ENCODE measurements at places on chromosomes 4 and X.
A peak's percentile ranks its signal among the peaks of the same experiment; 100 is the strongest.

DNA sequence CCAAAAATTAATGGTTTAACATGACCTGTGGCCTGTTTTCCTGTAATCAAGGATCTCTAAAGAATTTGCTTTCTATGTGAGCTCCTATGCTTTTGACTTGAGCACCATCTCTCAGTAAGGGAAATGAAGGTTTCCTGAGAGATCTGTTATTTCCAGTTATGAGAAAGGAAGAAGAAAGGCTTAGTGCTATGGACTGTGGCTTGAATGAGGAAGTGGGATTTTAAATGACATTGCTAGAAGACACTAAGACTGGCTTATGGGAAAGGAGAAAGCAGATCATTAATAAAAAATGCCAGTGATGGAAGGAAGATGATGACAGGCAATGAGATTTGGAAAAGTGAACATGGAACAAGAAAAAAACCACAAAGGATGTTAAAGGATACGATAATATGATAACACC lies 285.4 kb downstream of the OPHN1 start:
- DNase-seq = no peak

GRCh38 chr4:54497947-54498346 lies 159.8 kb upstream of the KIT start:
- DNase-seq = no peak

GRCh38 chr4:38989487-38989886 lies 42.7 kb downstream of the TMEM156 start:
- no peak for DNase-seq

DNA sequence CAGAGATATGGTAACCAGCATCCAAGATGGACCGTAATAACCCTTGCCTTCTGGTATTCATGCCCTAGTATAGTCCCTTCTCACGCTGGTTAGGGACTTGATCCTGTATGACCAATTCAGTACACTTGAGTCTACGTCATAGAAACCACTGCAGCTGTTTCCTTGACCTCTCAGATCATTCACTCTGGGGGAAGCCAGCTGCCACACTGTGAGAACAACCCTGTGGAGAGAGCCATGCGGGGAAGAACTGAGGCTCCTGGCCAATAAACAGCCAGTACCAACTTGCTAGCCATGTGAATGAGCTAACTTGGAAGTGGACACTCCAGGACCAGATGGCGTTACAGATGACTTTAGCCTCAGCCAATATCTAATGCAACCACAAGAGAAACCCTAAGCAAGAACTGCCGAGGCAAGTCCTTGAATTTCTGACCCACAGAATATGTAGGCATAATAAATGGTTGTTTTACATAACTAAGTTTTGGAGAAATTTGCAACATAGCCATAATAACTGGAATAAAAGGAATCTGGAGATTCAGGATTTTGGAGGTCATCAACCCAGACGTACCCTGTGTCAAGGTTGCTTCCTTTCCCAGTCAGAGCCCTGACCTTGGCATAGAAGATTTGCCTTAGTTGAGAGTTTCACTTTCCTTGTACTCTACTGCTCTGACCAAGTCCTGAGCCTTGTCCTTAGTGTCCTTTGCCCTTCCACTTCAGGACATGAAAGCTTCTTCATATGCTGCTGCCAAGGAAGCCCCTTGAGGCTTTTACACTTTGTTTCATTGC lies 87.3 kb upstream of the ZNF81 start:
- peak; percentile 73 for DNase-seq

DNA sequence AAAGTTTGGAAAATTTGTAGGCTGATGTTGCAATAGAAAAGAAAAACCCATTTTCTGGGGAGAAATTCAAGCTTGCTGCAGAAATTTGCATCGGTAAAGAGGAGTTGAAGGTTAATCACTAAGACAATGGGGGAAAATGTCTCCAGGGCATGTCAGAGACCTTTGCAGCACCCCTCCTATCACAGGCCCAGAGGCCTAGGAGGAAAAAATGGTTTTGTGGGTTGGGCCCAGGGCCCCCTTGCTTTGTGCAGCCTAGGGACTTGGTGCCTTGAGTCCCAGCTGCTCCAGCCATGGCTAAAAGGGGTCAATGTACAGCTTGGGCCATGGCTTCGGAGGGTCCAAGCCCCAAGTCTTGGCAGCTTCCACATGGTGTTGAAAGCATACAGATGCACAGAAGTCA lies 17.8 kb downstream of the TMSB15A start:
- no peak for DNase-seq

DNA sequence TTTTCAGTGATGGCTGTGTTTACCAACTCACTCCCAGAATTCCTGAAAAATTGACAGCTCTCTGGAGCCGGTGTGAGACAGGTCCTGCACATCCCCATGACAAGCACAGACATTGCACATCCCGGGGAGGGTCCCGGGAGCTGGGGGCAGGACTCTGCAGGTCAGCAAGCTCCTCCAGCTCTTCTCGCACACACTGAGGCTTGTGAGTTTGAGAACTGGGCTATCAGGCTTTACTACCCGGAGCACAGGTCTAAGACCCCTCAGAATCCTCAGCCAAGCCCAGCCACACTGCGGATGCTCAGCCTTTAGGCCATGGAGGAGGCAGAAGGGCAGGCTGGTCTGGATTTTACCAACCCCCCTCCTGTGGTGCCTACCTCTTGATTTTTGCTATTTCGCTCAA lies 5.6 kb upstream of the CLDN24 start:
- DNase-seq = no peak

DNA sequence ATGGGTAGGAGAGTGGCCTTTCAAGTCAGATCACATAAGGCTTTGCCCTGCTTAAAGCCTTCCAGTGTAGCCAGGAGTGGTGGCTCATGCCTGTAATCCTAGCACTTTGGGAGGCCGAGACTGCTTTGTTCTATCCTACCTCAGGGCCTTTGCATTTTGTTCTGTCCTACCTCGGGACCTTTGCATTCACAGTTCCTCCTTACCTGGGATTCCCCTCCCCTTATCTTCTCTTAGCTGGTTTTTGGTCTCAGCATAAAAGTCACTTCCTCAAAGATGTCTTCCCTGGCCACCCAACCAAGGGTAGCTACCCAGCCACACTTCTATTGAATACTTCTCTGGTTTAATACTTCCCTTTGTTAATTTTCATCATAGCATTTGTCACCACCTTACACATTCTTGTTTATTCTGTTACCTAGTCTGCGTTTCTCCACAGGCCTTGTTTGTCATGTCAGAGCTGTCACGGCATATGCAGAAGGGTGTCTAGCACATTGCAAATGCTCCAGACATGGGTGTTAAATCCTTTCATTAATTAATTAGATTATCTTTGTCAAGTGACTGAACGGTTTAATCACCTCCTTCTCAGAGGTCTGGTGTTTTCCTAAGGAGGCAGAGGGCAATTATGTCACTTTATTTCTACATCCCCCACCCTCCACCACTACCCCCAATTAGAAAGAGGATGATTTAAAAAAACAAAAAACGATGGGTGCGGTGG lies 11.3 kb upstream of the SETD7 start:
- DNase-seq = no peak

GRCh38 chrX:11666164-11666563 lies 444 bp upstream of the ARHGAP6 start:
- DNase-seq = no peak

GRCh38 chr4:152463562-152463961 lies 72.3 kb downstream of the FBXW7 start:
- no peak for DNase-seq

GRCh38 chrX:47500554-47500953 lies 17.5 kb upstream of the ZNF41 start:
- DNase-seq = no peak

- DNase-seq = no peak
Measured at GRCh38 chrX:14508025-14508690, 21.2 kb upstream of the GLRA2 start.

DNA sequence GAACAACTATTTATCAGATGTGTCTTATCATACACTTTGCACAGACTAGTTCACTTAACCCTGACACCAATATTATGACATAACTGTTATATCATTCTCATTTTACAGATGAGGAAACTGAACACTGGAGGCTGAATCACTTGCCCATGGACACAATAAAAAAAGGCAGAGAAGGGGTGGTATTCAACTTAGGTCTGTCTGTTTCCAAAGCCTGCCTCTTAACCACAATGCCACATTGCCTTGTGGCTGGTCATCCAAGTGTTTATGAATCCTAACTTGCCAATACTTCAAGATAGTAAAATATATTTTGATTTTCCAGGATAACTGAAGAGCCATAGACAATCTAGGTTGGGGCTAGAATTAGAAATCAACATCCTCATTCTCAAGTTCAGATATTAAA lies 327.8 kb downstream of the NR3C2 start:
- DNase-seq = no peak

DNA sequence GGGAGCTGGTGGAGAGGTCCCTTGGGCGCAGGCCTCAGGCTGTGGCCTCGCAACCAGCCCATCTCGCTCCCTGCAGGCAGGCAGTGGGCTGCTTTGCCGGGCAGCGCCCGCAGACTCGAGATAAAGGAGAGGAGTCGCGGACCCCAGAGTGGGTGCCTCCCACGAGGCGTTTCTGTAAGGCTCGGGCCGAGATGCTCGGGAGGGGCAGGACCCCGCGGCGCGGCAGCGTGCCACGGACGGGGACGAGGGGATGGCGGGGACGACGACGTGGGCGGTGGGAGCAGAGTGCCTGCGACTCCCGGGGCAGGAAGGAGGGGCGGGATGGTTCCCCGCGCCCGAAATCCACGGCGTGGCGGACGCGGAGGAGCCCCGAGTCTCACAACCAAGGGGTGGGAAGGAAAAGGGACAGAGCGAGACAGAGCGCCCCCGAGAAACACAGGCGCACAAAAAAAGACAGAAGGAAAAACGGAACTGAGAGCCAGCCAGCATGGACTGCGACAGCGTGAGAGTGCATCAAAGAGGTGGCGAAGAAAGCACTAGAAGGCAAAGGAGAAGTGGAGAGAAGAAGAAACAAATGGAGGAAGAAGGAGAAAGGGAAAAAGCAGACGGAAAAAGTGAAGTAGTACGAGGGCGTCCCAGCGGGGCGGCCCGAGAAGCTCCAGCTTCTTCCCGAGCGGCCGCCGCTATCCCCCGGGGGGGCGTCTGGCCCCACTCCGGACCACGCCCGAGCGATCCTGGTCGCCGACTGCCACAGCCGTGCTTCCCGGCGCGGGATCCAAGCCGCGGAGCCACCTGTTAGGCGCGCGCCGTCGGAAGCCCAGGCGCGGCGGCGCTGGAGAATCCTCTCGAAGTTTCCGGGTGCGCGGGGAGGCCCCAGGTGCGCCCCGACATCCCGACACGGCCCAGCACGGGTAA lies 1.5 kb downstream of the BEND4 start:
- no peak for DNase-seq

GRCh38 chr4:170464614-170465197 lies 374.9 kb upstream of the AADAT start:
- no peak for DNase-seq

DNA sequence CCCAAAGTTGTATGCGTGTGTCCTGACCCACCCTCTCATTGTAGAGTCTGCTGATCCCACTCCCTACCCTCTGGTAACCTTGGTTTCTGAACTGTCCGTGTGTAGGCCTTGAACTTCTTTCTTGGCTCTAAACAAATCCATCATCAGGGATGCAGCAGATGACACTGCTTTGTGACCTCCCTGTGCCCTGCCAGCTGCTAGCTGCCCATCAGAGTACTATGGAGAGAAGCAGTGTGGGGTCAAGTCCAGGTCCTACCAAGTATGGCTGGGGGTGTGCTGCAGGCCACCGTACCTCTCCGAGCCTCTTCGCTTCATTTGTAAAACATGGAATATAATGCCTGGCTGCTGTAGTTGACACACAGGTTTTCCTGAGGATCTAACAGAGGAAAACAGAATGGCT lies 183.5 kb upstream of the RBPJ start:
- no peak for DNase-seq

- DNase-seq = no peak
Measured at GRCh38 chr4:123256901-123257300, 139.7 kb upstream of the SPRY1 start.

GRCh38 chr4:173272996-173273395 lies 61.2 kb downstream of the HMGB2 start:
- no peak for DNase-seq

- no peak for DNase-seq
Measured at GRCh38 chr4:42357325-42357724, 40.0 kb upstream of the SHISA3 start.

DNA sequence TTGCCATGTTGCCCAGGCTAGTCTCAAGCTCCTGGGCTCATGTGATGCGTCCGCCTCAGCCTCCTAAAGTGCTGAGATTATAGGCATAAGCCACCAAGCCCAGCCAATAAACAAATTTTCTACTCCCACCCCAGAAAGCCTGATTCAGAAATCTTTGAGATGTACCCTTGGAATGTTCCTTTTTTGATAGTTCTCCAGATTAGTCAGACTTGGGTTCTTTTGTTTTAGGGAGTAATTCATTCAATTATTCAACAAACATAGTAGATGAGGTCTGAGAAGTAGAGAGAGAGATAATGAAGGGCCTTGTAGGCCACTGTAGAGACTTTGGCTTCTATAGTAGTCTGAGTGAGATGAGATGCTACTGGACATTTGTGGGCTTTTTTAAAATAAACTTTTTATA lies 27.8 kb downstream of the RP2 start:
- DNase-seq = no peak

- no peak for DNase-seq
Measured at GRCh38 chr4:142040043-142040442, 403.7 kb downstream of the IL15 start.

DNA sequence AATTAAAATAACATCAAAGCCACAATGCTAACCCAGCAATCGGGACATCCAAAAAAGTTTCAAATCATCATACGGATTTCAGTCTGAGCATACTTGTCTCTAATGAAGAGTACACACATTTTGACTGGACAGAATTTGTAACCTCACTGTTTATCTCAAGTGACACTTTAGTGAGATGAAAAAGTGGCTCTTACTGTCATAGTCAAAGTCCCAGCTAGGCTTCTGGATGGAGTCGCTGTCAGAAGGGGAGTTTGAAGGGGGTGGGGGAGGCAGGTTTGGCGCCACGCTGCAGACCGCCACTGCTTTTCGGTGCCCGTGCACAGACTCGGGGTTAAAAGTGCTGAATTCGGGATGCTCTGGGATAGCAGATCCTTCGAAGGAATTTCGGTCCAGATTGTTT lies 41.0 kb upstream of the MTNR1A start:
- DNase-seq = no peak

- no peak for DNase-seq
Measured at GRCh38 chrX:110851780-110852179, 56.2 kb upstream of the CHRDL1 start.

Measured in SHP77 (cell line).